ENCODE measurements at places on chromosomes 4 and X.

- no peak for DNase-seq
Observed at GRCh38 chr4:152185786-152186550, 349.9 kb downstream of the FBXW7 start.

GRCh38 chr4:107183155-107183774, 147.2 kb upstream of the DKK2 start:
- no peak for DNase-seq

DNA sequence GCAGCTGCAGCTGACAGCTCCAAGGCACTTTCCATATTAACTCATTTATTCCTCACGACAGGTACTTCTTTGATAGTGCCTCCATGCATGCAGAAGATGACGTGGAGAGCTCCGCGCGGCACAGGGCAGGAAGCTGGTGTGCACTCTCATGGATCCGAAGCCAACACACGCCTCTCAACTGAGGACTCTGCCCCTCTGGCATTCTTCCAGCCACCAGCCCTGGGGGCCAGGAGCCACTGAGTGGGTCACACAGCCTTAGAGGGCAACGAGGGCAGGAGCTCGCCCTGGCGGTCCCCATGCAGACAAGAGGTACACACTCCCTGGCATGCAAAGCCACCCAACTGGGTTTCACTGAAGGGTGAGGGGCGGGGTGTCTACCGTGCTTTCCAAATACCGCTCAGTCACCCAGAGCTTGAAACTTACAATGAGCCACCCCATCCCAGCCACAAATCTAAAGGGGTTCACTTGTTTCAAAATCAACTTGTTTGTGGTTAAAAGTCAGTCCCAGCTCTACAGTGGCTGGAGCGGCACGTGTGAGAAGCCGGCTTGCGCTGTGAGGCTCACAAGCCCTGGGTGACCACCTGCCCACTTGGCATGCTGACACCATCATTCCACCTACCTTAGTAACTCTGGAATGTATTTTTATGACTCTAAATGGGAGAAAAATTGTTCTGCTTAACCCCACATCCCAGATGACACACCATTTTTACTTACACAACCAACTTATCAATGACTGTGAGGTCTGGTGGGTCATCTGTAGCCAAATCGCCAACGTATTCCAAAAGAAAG, 16.2 kb downstream of the NOP14 start:
- no peak for DNase-seq

DNA sequence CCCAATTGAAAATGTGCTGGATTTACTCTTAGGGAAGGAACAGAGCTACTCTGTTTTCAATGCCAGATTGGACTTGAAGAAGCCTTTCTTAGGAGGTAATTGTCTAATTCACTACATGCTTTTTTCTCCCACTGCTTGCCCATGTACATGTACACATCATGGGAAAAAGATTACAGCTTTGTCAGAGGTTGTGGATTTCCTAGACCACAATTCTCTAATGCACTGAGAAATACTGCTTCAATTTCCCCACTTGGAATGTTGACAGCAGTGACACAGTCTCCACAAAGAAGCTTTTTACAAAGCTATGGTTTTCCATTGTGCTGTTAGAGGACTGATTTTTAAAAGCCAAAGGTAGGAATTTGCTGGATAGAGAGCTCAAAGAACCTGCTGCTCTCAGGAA, 19.5 kb downstream of the ZAR1 start:
- DNase-seq = no peak

GRCh38 chrX:9151772-9152307, 117.9 kb upstream of the FAM9B start:
- DNase-seq = no peak

DNA sequence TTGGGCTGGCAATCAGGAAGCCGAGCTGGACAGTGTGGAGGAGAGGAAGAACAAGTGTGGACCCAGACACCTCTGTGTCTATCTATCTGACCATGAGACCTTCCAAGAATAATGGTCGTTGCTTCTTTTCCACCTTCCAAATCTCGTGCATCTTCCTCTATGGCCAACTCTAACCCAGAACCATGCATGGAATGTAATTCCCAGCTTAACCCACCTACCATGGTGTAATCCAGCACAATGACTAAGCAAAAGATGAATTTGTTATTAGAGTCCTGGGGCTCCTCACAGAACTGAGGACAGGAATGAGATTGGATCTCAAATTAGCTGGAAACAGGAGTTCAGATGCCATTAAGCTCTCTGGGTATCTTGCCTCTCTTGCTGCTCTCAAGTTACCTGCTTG, 17.4 kb upstream of the TMEM184C start:
- no peak for DNase-seq

DNA sequence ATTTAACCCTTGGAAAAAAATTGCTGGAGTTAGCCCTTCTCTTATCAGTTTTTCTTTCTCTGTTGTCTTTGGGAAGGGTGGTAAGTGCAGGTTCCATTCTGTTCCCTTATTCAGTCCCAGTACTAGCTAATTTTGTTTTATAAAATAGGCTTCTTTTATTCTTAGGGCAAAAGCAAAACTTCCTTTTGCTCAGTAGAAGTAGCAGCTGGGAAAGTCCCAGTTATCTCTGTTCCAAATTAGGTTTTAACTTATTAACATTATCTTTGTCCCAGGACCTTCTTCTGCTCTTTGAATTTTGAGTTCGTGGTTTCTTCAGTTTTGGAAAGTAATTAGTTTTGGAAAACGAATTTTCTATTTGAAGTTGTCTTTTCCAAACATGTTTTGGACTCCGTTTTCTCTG, 61.1 kb downstream of the BANK1 start:
- no peak for DNase-seq

- no peak for DNase-seq
Observed at GRCh38 chr4:24659241-24659961, 75.0 kb upstream of the DHX15 start.

DNA sequence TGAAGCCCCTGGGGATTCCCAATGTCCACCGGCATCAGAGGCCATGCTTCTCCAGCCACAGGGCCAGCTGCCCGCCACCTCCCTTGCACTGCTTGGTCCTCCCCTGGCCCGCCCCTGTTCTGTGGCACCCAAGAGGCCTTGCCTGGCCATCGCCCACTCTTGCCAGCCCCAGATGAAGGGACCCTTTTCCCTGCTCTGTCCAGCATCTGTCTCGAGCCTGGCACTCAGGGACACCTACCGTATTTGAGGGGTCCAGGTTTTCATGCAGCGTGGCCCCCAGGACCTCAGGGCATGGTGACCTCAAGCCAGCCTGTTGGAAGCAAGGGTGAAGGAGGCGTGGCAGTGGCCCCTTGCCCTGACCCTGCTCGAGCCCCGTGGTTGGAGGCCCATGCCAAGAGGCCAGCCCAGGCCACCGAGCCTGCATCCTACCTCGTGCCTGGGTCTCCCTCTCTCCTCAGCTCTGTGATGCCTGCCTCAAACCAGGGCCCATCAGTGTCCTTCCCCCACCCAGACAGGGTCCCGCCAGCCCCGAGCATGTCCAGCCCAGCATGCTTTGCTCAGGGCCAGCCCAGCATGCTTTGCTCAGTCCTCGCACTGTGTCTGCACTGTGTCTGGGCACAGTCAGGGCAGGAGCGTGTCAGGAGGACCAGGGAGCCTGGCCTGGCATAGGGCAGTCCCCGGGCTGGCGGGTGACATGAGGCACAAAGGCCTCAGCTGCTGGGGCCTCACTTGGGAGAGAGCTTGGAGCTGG, 14.3 kb upstream of the FGFR3 start:
- DNase-seq = no peak

DNA sequence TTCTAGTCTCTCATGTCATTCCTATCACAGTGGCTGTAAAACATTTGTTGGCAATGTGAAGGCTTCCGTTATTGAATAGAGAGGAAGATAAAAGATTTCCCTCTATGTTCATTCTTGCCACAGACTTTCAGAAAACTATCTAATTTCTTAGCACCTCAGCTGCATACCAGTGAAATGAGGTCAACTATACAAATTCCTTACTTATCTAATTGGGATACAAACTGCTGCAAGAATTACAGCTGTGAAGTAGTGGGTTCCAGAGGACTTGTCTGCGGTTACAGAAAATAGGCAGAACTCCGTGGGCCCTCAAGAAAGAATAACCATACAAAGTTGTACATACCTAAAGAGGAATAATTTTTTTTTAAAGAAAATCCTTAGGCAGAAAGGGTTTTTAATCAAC, 175.8 kb downstream of the PPP1R2C start:
- DNase-seq = no peak

GRCh38 chrX:80667967-80668366, 141.7 kb downstream of the BRWD3 start:
- no peak for DNase-seq

DNA sequence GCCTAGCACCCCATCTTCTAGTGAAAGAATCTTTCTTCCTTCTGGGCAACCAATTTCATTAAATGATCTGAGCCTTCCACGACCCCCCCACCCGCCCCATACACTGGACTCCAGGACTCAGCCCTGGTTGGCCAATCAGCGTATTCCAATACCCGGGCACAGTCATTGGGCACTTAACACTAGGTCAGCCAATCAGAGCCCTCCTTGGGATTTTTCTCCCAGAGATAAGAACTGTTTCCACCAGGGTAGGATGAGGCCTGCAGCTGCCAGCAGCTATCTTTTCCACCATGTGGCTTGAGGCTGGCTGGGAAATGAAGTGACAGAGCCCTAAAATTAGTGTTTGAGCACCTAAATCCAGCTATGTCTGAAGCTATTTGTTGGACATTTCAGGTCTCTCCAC, 418.8 kb downstream of the BCOR start:
- DNase-seq = no peak

- no peak for DNase-seq
Observed at GRCh38 chr4:140718241-140718952, 37.8 kb downstream of the TBC1D9 start.

DNA sequence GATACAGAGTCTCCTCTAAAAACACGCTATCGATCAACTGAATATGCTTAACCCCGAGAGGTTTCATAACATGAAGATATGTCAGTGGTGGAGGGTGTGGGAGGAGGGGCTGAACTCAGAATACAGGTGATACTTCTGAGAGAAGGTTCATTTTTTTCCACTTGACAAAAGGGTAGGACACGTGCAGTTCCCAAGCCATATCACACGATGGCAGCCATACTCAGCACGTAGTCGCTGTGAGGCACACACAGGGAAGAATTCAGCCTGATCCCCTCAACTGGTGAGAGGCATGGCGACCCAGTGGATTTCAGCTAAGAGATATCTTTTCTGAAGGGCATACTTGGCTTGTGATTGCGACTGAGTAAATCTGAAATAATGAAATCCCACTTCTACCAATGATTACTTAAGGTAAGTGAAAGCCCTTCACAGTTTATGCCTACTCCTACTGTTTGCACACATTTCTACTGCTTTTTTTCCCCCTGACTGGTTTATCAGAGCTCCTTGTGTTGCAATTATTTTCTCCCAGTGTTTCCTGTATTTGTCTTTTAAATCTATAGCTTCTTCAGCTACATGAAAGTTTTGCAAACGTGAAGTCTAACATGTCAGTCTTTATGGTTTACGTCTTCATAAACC, 133.1 kb downstream of the CORIN start:
- DNase-seq = no peak

DNA sequence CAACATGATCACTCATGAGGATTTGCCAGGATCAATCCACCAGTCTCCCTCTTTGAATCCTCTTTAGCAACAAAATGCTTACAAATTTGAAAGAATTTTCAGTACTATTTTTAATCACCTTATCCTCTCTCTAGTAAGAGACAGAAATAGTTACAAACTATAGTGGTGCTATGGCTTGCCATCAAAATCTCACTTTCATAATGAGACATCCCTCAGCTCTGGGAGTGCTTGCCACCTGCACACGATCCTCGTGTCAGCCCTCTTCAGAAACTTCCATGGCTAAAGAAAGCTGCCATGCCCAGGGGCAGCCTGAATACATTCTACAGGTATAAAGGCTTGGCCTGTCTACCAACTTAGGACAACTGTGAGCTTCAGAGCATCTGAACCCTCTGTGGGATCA, 5.1 kb upstream of the DHX15 start:
- DNase-seq = no peak

- DNase-seq = no peak
Observed at GRCh38 chr4:76909711-76910110, 11.8 kb upstream of the SOWAHB start.
